ENCODE measurements at places on chromosomes 5 and 9.
A peak's percentile ranks its signal among the peaks of the same experiment; 100 is the strongest.

DNA sequence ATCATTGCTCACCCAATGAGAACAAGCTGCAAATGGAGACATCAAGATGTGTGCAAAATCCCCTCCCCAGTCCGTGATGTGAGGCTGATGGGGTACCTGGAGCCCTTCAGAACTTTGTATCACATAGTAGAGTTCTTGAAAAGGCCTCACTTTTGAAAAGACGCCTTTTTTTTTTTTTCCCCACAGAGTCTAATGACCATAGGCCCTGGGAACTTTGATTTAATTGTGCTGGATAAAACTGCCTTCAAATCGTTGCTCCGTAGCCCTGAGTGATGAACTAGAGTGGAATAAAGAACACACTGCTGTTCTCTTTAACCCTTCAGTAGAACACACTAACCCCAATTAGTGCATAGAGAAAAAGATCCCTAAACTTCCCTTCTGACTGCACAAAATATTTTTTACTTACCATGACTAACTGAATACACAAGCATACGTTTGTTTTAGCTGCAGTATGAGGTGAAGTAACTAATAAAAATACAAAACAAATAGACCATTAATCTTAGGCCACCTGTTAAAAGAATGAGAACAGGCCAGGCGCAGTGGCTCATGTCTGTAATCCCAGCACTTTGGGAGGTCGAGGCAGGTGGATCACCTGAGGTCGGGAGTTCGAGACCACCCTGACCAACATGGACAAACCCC lies 15.1 kb downstream of the PSAT1 start:
- DNase-seq: no peak
- H3K27ac ChIP-seq: peak overlapping the region; percentile 78
- H3K4me3 ChIP-seq: no peak overlapping the region
- H3K36me3 ChIP-seq: peaks cover 67% of the 10 kb centered on the region
- peaks cover 70% of the 10 kb centered on the region for H3K4me1 ChIP-seq

- H3K4me1 ChIP-seq: no peaks in the 10 kb centered on the region
- H3K27ac ChIP-seq: no peak overlapping the region
- no peak for DNase-seq
- no peaks in the 10 kb centered on the region for H3K36me3 ChIP-seq
- no peaks in the 10 kb centered on the region for H3K27me3 ChIP-seq
Observed at GRCh38 chr5:91026466-91026865, 356.7 kb downstream of the ARRDC3 start.

GRCh38 chr9:88006511-88007290 lies 32.4 kb upstream of the CDK20 start:
- no peaks in the 10 kb centered on the region for H3K27me3 ChIP-seq
- no peaks in the 10 kb centered on the region for H3K36me3 ChIP-seq
- no peak overlapping the region for H3K27ac ChIP-seq
- H3K4me3 ChIP-seq: no peak overlapping the region

- no peak overlapping the region for H3K4me3 ChIP-seq
- no peak for DNase-seq
- no peaks in the 10 kb centered on the region for H3K36me3 ChIP-seq
- H3K27ac ChIP-seq: no peak overlapping the region
- peaks cover 31% of the 10 kb centered on the region for H3K4me1 ChIP-seq
Observed at GRCh38 chr5:61734966-61735365, 402.9 kb downstream of the ZSWIM6 start.

DNA sequence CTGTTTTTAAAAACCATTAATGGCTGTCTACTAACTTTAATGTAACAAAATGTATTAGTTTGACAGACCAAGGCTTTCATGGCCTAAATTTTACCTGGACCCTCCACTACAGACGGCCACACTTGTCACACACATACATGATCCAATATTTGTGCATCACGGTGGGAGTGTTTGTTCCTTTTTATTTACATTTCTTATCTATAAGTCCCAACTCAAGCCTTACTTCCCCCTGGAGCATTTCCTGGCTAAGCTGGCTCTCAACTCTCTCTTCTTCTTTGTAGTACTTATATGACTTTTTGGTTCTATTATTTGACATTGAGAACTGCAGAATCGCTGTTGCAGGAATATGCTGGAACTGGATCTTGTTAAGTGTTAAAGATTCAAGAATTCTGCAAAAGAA lies 534.4 kb downstream of the RAB3C start:
- H3K4me1 ChIP-seq: no peaks in the 10 kb centered on the region
- H3K36me3 ChIP-seq: no peaks in the 10 kb centered on the region
- H3K27ac ChIP-seq: no peak overlapping the region
- H3K4me3 ChIP-seq: no peak overlapping the region
- H3K27me3 ChIP-seq: no peaks in the 10 kb centered on the region
- DNase-seq: no peak

DNA sequence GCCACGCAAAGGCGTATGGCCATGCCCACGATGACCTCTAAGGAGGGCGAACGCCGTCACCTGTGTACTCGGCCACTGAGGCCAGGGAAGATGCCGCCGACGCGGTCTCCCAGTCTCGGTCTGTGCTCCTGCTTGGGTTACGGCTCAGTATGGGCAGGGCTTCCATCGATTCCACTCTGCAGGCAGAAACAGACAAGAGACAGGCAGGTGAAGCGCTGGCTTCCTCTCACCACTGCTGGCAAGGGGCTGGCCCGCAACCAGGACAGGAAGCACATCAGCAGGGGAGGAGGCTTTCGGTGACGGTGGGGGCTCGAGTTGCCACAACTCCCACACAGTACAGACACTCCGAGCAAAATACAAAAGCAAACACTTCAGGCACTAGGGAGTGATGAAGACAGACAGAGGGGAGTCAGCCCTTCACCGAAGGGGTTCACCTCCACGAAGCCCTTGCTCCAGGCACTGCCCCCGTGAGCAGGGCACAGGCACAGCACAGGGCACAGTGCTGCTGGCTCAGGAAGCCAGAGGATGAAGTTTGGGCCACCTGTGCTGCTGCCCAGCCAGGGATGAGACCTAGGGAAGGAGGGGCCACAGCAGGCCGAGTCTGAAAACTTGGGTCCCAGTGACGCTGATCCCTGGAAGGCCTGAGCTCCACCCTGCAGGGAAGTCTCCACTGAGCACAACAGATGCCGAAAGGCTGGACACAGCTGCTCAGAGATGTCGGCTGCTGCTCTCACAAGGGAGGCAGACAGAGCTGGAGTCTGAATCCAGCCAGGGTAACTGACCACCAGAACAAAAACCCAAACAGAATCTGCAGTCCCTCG lies 91.3 kb downstream of the CAMSAP1 start:
- no peak overlapping the region for H3K4me3 ChIP-seq
- no peaks in the 10 kb centered on the region for H3K27me3 ChIP-seq
- H3K36me3 ChIP-seq: peaks cover 89% of the 10 kb centered on the region
- DNase-seq: no peak
- H3K4me1 ChIP-seq: peaks cover 8% of the 10 kb centered on the region
- H3K27ac ChIP-seq: no peak overlapping the region

Data from spinal cord (tissue), 10 donors.